ENCODE measurements at places on chromosomes 2 and 18. TPM values are rescaled to one million over a fixed set of nuclear protein-coding genes. Genes with fewer than 3 reads are reported as not detected.

TEKT4 gene
- not detected for total RNA-seq

PROKR1 gene
- under 0.01 TPM for total RNA-seq

GREB1L gene
- total RNA-seq = 1.2 TPM

LCT gene
- total RNA-seq = not detected

SCYGR1 gene
- not detected for total RNA-seq
